A549 treated with dexamethasone at 1 μM for 4 hours (cell line): ENCODE measurements at places on chromosomes 13 and 19. TPM values are rescaled to one million over a fixed set of nuclear protein-coding genes. Genes with fewer than 3 reads are reported as not detected.

Gene ZSWIM4
- 2.1 to 3.2 TPM (median 2.9 TPM) in 5 replicates for total RNA-seq

Gene FBXL12
- 12.9 to 14.1 TPM (median 13.4 TPM) in 5 replicates for total RNA-seq

Gene MYBPC2
- not detected in 5 replicates for total RNA-seq

Gene FGF22
- 0.26 to 0.68 TPM (median 0.39 TPM) in 5 replicates for total RNA-seq

Gene CPT1C
- total RNA-seq, result 11.3 to 13.2 TPM (median 12.1 TPM) in 5 replicates

Gene ZNF541
- total RNA-seq, result 0.02 to 0.05 TPM (median 0.04 TPM) in 3 of 5 replicates, not detected in the others

Gene ATP1A3
- 2.9 to 5.9 TPM (median 4.7 TPM) in 5 replicates for total RNA-seq
